ENCODE measurements at places on chromosomes 16 and 17. TPM values are rescaled to one million over a fixed set of nuclear protein-coding genes. Genes with fewer than 3 reads are reported as not detected.

Gene NACA2
- not detected for total RNA-seq

Gene SULT1A3
- total RNA-seq: 4.2 TPM

- no peak overlapping the region for H3K27ac ChIP-seq
- H3K27me3 ChIP-seq: no peaks in the 10 kb centered on the region
- DNase-seq: no peak
- H3K4me3 ChIP-seq: no peak overlapping the region
- no peaks in the 10 kb centered on the region for H3K36me3 ChIP-seq
Measured at GRCh38 chr17:83105512-83105911, 26.1 kb downstream of the METRNL start.

DNA sequence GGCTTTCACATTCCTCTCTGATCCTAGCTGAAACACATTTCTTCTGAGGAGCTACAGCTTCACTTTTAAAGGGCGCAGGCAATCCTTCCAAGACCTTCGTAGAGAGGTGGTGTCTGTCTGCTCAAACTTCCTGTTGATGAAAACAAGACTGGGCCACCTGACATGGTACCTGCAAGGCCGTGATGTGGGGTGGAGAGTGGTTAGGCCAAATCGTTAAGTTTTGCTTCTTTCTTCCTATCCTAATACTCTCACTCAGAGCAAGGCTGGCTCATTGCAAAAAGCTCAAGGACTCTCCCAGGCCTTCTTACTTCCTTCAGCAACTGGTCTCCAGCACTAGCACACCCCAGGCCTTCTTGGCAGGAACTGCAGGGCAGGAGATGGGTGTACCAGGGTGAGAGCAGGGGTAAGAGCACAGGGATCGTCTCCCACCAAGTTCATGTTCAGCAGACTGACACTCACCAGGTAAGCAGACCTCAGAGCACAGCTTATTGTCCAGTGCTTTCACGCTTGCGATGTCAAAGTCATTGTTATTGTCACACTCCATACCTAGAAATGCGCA, 10.9 kb upstream of the FOXJ1 start:
- H3K36me3 ChIP-seq: no peaks in the 10 kb centered on the region
- H3K4me3 ChIP-seq: no peak overlapping the region

DNA sequence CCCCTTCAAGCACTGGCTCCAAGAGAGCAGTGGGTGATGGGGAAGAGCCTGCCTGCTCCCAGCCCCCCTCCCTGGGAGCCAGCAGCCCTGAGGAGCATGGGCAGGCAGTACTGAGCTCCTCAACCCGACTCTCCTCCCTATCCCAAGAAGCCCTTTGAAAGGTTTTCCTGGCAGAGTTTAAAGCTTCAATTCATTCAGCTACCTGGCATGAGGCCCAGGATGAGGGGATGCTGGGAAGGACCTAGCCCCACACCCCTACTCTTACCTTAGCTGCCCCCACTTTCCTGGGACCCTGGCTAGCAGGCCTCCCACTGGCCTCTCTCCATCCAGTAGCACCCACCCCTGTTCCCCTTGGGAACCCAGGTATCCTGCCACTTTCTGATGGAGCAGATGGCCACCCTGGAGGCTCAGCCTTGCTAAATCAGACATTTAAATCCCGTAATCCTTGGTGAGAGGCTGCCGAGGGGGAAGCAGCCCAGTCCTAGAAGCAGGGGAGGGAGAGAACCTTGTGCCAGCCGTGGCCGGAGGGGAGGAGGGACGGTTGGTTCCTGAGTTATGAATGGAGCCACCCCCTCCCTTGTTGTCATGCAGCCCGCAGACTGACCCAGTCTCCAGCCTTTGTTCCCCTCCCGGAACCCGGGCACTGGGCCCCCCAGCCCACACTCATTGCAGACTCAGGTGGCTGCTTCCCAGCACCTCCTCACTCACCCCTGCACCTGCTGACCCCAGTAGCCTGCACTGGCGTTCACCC, 17.1 kb downstream of the ATP1B2 start:
- H3K27ac ChIP-seq: peak overlapping the region; percentile 38
- DNase-seq: no peak
- H3K27me3 ChIP-seq: no peaks in the 10 kb centered on the region

- no peak overlapping the region for H3K4me3 ChIP-seq
- H3K36me3 ChIP-seq: no peaks in the 10 kb centered on the region
- peak overlapping the region; percentile 90 for H3K27ac ChIP-seq
- H3K27me3 ChIP-seq: no peaks in the 10 kb centered on the region
- H3K4me1 ChIP-seq: peaks cover 79% of the 10 kb centered on the region
- DNase-seq: no peak
Measured at GRCh38 chr17:77388384-77389306, 247.9 kb downstream of the SEC14L1 start.

Gene SLC5A10
- 0.06 TPM for total RNA-seq

Gene CACNG3
- total RNA-seq: not detected

Gene AANAT
- total RNA-seq: 0.33 TPM

GRCh38 chr17:78168903-78169793, 767 bp downstream of the SYNGR2 start:
- peak overlapping the region; percentile 71 for H3K4me3 ChIP-seq
- H3K27me3 ChIP-seq: no peaks in the 10 kb centered on the region
- peaks cover 22% of the 10 kb centered on the region for H3K4me1 ChIP-seq
- H3K27ac ChIP-seq: peak overlapping the region; percentile 82
- peaks cover 6% of the 10 kb centered on the region for H3K36me3 ChIP-seq

GRCh38 chr17:7897090-7897489, 8.5 kb downstream of the CHD3 start:
- H3K27me3 ChIP-seq: no peaks in the 10 kb centered on the region
- H3K4me1 ChIP-seq: no peaks in the 10 kb centered on the region
- H3K36me3 ChIP-seq: peaks cover 16% of the 10 kb centered on the region

- DNase-seq: no peak
- peak overlapping the region; percentile 48 for H3K27ac ChIP-seq
- H3K4me1 ChIP-seq: no peaks in the 10 kb centered on the region
- H3K4me3 ChIP-seq: no peak overlapping the region
Measured at GRCh38 chr16:8853150-8853549, 15.7 kb downstream of the CARHSP1 start.

Gene KDM6B
- 20.8 TPM for total RNA-seq

Gene ANTKMT
- total RNA-seq: 62.5 TPM

Gene NOG
- 45.5 TPM for total RNA-seq

DNA sequence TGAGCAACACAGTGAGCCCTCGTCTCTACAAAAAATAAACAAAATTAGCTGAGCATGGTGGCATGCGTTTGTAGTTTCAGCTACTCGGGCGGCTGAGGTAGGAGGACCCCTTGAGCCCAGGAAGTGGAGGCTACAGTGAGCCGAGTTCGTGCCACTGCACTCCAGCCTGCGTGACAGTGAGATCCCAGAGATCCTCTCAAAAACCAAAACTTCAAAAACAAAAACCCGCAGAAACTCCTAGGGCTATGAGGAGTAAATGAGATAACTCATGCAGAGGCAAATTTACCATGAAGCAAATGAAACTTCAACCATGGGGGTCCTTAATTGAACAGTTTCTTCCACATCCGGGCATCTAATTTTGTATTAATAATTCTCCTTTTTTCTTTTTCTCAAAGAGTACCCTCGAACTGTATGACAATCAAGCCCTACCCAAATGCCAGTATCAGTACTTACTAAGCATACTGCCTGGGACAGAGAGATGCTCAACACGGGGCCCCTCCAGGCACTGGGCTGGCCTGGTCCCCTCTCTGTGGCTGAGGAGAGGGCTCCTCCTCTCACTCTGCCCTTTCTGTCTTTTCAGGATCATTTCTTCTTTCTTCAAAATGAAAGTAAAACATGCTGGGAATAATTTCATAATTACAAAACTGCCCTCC, 789 bp upstream of the PIPOX start:
- no peak overlapping the region for H3K4me3 ChIP-seq
- no peaks in the 10 kb centered on the region for H3K27me3 ChIP-seq
- no peaks in the 10 kb centered on the region for H3K36me3 ChIP-seq
- DNase-seq: no peak
- H3K27ac ChIP-seq: no peak overlapping the region
- H3K4me1 ChIP-seq: peaks cover 17% of the 10 kb centered on the region

Gene CXCL16
- 0.60 TPM for total RNA-seq

Gene HIGD1B
- total RNA-seq: not detected

Gene HBA2
- 1.3 TPM for total RNA-seq

DNA sequence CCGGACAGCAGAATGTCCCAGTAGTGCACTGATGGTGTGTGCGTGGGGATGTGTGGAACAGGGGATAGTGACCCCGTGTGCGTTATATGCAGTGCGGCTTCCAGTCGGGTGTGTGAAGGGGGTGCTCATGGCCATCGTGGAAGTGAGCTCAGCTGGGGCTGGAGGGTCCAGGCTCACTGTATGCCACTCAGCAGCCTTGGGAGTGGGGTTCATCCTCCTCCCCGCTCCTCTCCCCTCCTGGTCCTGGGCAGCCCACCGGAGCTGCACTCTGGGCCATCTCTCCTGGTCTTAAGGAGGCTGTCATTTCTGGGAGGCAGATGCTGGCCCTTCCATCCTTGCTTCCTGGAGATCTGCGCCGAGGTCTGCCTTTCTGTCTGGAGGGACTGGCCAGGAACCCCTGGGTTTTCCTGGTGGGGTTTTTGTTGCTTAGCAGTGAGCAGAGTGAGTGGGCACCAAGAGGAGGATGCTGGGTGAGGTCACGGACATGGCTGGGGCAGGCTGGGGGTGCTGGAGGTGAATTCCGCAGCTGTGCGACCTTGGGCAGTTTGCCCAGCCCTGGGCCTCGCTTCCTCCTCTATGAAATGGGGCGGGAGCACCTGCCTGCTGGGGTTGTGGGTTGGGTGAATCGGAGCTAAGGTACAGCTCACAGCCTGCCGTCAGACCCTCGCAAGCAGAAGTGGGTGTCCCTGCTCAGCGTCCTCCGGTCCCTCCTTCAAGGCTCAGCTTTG, 164.1 kb downstream of the SEC14L1 start:
- H3K4me3 ChIP-seq: no peak overlapping the region
- DNase-seq: no peak
- no peaks in the 10 kb centered on the region for H3K36me3 ChIP-seq
- no peak overlapping the region for H3K27ac ChIP-seq

- H3K36me3 ChIP-seq: no peaks in the 10 kb centered on the region
- H3K4me1 ChIP-seq: no peaks in the 10 kb centered on the region
- no peak for DNase-seq
- H3K27me3 ChIP-seq: peaks cover 11% of the 10 kb centered on the region
- no peak overlapping the region for H3K4me3 ChIP-seq
Measured at GRCh38 chr16:80104401-80104800, 436.4 kb upstream of the DYNLRB2 start.

GRCh38 chr17:9527788-9528187, 47.8 kb downstream of the STX8 start:
- H3K4me1 ChIP-seq: peaks cover 3% of the 10 kb centered on the region
- H3K4me3 ChIP-seq: no peak overlapping the region
- H3K27ac ChIP-seq: no peak overlapping the region
- no peaks in the 10 kb centered on the region for H3K36me3 ChIP-seq
- no peaks in the 10 kb centered on the region for H3K27me3 ChIP-seq
- no peak for DNase-seq

Gene ARL5C
- total RNA-seq: not detected

- DNase-seq: no peak
- no peaks in the 10 kb centered on the region for H3K27me3 ChIP-seq
- no peak overlapping the region for H3K27ac ChIP-seq
Measured at GRCh38 chr17:51387986-51388385, 127.6 kb downstream of the UTP18 start.

- no peak overlapping the region for H3K4me3 ChIP-seq
- H3K4me1 ChIP-seq: no peaks in the 10 kb centered on the region
- H3K27ac ChIP-seq: no peak overlapping the region
- no peak for DNase-seq
- H3K27me3 ChIP-seq: no peaks in the 10 kb centered on the region
Measured at GRCh38 chr17:14429084-14429483, 128.2 kb downstream of the HS3ST3B1 start.

- H3K27ac ChIP-seq: peak overlapping the region; percentile 1
- peaks cover 13% of the 10 kb centered on the region for H3K4me1 ChIP-seq
- H3K27me3 ChIP-seq: no peaks in the 10 kb centered on the region
- peak; percentile 36 for DNase-seq
- no peak overlapping the region for H3K4me3 ChIP-seq
Measured at GRCh38 chr17:17305281-17305801, 2.2 kb downstream of the NT5M start.

DNA sequence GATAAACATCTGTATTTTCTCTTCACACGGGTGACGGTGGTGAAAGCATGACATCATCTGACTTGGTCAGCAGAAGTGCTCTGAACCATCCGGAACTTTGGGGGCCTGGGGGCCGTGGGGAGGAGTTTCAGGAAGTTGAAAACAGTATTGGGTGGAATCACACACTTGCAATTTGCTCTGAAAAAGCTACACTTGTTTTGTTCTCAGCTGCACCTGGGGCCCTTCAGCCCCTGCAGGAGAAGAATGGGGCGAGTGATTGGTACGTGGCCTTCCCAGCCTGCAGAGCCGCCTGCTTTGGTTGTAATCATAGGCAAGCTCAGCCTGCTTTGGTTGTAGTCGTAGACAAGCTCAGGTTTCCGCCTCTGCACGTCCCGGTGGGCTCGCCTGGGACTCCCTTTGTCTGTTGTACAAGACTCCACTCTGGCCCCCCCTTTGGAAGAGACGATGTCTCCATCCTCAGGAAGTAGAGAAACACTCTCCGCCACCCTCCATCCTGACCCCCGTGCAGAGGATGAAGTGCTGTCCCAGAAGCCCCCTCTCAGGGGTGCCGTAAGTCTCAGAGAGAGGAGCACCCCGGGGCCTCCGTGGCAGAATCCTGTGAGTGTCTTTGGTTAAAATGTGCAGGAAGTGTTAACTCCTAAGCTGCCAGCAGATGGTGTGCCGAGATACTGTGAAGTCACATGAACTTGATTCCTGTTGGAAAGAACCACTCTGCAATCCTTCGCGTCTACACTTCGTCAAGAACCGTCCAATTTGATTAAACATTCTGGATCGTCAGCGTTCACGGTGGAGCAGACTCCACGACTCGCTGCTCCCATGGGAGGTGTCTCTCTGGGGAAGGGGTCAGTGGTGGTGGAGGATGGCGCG, 5.4 kb downstream of the BANP start:
- H3K27ac ChIP-seq: peak overlapping the region; percentile 41
- no peak overlapping the region for H3K4me3 ChIP-seq
- DNase-seq: peak; percentile 72
- H3K4me1 ChIP-seq: peaks cover 16% of the 10 kb centered on the region
- no peaks in the 10 kb centered on the region for H3K27me3 ChIP-seq

GRCh38 chr16:8239443-8239842, 350.9 kb downstream of the TMEM114 start:
- no peak overlapping the region for H3K27ac ChIP-seq
- no peaks in the 10 kb centered on the region for H3K36me3 ChIP-seq
- no peaks in the 10 kb centered on the region for H3K4me1 ChIP-seq
- H3K4me3 ChIP-seq: no peak overlapping the region

DNA sequence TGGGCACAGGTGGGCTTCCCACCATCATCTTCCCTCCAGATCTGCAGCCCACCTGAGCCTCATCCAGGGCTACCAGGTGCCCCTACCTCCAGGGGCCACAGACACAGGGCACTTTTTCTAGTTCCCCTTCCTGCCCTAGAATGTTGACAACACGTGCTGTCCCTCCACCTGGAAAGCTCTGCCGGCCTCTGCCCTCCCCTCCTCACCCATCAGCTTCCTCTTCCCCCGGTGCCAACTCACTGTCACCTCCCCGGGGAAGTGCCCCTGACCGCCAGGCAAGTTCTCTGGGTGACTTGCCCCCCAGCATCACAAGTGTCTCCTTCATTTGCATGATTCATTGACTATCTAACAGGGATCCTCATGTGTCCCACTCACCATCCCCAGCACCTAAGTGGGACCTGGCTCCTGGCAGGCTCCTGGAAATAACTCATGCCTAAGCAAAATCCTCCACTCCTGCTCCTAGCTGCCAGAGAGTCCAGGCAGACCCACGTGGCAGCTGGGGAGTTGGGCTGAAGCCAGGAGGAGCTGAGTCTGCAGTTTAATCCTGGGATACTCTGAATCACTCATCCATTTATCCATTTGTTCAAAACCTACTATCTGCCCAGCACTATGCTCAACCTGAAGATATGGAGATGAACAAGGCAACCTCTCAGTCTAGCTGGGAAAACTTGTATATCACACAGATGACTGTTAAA, 304.4 kb downstream of the FOXL1 start:
- no peak overlapping the region for H3K27ac ChIP-seq
- peak; percentile 70 for DNase-seq
- H3K4me1 ChIP-seq: peaks cover 10% of the 10 kb centered on the region
